ENCODE measurements at places on chromosomes 5 and 9.

DNA sequence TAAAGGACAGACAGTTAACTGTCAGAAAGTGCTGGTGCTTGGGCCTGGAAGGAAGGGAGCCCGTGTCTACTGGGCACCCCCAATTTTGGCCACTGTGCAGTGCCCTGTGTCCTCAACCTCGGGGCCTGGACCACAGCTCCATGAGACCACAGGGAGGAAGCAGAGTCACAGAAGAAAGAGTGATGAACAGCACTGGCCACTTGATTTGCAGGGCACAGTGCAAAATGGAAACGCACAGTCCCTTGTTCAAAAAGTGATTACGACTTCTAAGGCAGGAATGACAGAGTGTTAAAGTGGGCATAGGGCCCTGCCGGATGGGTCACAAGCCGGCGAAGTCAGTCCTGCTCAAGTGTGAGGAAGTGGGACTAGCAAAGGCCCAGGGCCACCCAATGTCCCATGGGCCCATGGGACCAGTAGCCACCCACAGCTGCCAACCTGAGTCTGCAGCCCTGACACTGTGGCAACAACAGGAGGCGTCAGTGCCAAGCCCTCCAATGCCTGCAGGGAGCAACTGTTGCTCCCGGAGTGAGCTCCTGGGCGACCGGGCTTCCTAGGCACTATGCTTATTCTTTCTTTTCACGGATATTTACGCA is 85.4 kb downstream of the ADAMTS2 start:
- DNase-seq, result no peak

DNA sequence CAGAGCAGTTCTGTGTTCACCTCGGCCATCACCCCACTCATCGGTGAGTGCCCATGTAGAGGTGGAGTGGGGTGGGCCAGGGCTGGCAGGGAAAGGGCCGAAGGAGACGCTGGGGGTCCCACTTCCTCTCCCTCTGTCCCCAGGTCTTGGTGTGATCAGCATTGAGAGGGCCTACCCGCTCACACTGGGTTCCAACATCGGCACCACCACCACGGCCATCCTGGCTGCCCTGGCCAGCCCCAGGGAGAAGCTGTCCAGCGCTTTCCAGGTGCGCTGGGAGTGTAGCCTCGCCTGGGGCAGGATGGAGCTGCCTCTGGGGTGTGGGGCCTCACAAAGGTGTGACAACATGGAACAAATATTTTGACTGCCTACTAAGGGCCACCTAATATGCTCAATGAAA is 3.7 kb downstream of the PFN3 start:
- no peak for DNase-seq

- no peak for DNase-seq
Observed at GRCh38 chr5:22611327-22611726, 241.8 kb downstream of the CDH12 start.

DNA sequence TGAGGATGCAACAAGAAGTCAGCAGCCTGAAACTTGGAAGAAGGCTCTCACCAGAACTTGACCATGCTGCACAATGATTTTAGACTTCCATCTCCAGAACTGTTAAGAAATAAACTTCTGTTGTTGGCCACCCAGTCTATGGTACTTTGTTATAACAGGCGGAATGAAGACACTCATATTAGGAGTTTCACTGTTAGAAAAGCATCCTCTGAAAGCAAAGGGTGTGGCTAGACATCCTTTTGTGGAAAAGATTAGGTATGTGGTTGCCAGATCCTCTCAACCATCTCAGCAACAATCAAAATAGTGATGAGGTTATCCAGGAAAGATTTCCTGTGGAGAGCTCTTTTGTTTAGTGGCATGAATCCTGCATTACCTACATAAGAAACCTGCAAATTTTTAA is 20.7 kb downstream of the ITGA2 start:
- DNase-seq, result no peak

DNA sequence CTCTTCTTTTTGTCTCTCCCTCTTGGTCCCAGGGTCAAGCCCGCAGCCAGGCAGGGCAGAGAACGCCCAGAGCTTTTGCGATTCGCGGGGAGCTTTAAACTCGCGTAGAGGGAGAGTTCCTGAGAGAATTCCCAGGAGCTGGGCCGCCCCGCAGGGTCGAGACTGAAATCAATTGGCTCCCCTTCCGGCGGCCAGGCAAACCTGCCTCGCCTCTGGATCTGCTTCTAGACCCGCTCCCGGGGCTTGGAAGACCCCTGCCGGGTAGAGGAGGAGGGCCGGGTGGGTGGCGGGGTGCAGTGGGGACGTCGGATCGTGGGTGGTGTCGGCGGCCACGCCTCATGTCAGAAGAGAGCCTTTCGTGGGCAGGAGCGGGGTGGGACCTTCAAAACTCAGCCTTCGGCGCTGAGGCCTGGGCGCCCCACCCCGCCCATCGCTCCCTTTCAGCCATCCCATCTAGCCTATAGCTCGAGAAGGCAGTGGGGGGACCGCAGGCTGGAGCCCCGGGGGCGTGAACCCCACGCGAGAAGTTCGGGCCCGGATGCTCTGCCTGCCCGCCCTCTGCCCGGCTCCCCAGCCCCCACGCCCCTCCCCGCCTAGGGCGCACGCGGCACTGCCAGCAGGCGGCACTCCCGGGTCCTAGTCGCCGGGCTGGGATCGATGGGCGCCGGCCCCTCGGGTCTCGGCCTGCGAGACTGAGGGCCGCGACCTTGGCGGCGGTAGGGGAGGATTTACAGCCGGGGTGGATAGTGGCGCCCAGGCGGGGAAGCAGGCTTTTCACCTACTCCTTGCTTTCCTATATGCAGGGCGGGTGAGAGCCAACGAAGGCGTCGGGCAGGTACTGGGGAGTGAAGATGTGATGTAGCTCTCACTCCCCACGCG is 6.1 kb downstream of the PRDM6 start:
- DNase-seq, result no peak

- no peak for DNase-seq
Observed at GRCh38 chr5:90875456-90875855, 316.9 kb downstream of the ADGRV1 start.

- DNase-seq, result no peak
Observed at GRCh38 chr9:21936161-21936560, 58.0 kb downstream of the CDKN2A start.

- no peak for DNase-seq
Observed at GRCh38 chr9:33158843-33159776, 8.0 kb downstream of the B4GALT1 start.

GRCh38 chr5:10593531-10594181 is 29.8 kb downstream of the ANKRD33B start:
- DNase-seq, result no peak

DNA sequence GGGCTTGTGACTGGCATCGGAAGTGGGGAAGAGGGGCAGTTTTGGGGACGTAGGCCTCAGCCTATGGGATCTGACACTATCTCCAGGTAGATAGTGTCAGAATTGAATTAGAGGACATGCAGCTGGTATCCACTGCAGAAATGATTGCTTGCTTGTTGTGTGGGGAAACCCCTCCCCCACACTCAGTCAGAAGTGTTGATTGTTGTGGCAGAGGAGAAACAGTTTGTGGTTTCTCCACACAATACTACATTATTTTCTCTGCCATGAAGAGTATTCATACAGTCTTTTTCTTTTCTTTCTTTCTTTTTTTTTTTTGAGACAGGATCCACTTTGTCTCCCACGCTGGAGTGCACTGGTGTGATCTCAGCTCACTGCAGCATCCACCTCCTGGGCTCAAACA is 113.9 kb downstream of the ARRDC3 start:
- no peak for DNase-seq

GRCh38 chr5:138700581-138701362 is 52.5 kb upstream of the CTNNA1 start:
- DNase-seq, result no peak

DNA sequence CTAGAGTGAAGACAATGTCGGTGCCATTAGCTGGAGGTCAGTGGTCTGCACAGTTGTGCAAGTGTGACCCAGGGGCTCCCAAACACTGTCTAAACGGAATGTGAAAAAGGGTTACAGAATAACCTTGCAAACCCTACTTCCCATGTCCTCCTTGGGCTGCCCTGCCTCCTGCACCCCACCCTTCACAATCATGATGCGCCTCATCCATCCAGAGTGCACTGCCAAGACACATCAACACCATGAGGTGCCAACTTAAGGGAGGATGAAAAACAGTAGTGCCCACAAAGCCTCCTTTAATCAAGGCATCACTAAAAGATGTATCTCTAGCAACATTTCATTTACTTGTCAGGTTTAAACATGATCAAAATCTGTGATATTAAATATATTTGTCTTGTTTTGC is 87.1 kb downstream of the SETX start:
- DNase-seq, result no peak

DNA sequence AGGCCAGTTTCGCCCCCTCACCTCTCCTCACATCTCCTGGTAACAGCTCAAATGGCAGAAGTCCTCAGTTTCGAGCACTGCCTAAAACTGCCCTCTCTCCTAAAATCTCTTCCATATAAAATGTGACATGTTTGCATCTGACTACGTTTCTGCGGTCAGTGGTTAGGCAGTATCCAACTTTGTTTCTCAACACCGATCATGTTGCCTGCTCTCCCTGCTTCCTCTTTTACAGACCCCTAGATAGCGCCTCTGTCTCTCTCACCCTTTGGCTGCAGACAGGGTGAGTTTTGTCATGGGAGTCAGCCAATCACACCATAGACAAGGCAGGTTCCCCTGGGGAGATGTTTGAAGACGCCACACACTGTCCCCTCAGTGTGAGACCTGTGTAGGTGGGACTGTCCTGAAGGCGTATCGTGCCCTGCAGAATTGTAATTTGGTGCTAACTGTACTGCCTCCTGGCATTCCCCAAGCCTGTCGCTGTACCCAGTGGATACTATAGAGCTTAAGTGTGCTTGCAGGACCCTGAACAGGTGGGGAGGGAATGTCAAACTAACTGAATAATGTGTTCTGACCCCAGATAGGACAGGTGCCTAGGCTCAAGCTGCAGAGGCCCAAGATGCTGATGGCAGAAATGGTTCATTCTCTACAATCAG is 1.1 kb downstream of the HEXB start:
- DNase-seq, result no peak

All from HS-5 (cell line).